ENCODE measurements at places on chromosomes 7 and 10.

DNA sequence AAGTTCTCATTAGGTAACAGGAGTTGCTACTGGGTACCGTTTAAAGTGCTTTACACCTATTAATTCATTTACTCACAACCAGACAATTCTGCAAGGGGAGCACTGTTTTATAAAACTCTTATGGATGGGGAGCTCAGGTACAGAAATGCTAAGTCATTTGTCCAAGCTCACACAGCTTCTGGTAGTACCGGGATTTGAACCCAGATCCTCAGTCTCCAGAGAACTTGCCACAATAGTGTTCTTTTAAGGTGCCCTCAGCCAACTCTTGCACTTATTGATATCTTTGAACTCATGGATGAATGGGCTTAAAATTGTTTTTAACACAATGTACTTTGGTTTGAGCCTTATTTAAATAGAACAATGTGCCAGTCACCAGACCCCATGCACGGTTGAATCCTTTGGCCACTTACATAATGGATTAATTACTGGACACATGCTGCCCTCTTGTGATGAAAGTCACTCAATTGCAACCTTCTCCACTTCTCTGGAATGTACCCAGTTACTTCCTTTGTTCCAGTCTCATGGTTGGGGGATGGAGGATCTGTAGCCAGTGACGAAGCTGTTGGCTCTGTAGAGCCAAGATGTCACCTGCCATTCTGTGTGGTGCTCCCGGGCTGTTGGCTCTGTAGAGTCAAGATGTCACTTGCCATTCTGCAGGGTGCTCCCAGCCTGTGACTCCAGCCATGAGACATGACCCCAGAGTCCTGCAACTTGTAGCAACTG, 65.6 kb downstream of the NOD1 start:
- peak; percentile 46 for DNase-seq
- no peaks in the 10 kb centered on the region for H3K27me3 ChIP-seq
- H3K4me1 ChIP-seq = no peaks in the 10 kb centered on the region
- no peak overlapping the region for H3K27ac ChIP-seq
- H3K36me3 ChIP-seq = no peaks in the 10 kb centered on the region
- no peak overlapping the region for H3K4me3 ChIP-seq

DNA sequence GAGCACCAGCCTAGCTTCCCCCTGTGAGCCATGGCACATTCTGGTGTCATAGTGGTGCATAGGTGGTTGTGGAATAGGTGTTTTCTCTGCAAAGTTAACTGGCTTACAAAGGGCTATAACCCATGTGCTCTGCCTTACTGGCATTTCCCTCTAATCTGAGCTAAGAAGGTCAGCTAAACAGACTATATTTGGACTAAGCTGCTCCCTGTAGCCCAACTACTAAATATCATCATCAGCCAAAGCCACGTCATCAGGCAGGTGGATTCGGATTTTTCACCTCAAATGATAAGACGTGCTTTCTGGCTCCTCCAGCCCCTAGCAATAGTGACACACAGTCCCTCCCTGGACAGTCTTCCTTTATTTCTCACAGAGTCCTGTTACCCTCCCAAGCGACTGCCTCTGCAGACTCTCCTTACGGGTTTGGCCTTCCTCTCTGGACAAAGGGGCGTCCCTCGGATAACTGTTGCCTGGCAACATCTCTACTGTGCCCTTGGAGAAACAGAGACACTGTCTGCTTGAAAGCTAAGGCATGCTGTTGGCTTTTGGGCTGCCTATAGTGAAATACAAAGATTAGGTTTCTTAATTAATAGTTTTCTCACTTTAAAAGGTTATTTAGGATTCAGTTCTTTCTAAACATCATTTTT, 9.1 kb downstream of the SLC13A4 start:
- no peaks in the 10 kb centered on the region for H3K36me3 ChIP-seq
- H3K4me1 ChIP-seq = no peaks in the 10 kb centered on the region
- no peak for DNase-seq
- peaks cover 16% of the 10 kb centered on the region for H3K27me3 ChIP-seq
- H3K4me3 ChIP-seq = no peak overlapping the region

DNA sequence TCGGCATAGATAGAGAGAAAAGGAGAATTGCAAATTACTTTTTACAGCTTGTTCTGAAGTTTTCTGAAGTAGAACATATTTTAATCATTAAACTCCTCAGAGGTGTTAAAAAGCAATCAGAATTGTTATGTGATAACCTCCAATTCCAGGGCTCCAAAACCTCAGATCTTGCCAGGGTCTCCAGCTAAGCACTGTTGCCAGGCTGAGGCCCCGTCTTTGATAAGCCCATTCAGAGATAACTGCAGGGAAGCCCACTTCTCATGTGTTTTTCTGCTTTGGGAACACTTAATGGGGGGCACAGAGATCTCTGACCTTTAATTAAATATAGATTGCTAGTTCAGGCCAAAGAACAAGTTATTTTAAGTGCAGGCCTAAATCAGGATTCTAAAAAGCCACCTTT, 40.4 kb downstream of the GFRA1 start:
- no peak overlapping the region for H3K4me3 ChIP-seq
- no peaks in the 10 kb centered on the region for H3K4me1 ChIP-seq
- no peak for DNase-seq
- H3K27me3 ChIP-seq = no peaks in the 10 kb centered on the region
- H3K36me3 ChIP-seq = no peaks in the 10 kb centered on the region
- no peak overlapping the region for H3K27ac ChIP-seq

- H3K27me3 ChIP-seq = no peaks in the 10 kb centered on the region
- peaks cover 3% of the 10 kb centered on the region for H3K4me1 ChIP-seq
- H3K36me3 ChIP-seq = no peaks in the 10 kb centered on the region
- H3K4me3 ChIP-seq = no peak overlapping the region
Observed at GRCh38 chr7:157816086-157816485, 479.3 kb downstream of the DNAJB6 start.

- H3K36me3 ChIP-seq = no peaks in the 10 kb centered on the region
- H3K4me3 ChIP-seq = no peak overlapping the region
- peaks cover 6% of the 10 kb centered on the region for H3K4me1 ChIP-seq
Observed at GRCh38 chr10:124122211-124122610, 28.8 kb upstream of the CHST15 start.
